ENCODE measurements at places on chromosomes 2 and 18.

DNA sequence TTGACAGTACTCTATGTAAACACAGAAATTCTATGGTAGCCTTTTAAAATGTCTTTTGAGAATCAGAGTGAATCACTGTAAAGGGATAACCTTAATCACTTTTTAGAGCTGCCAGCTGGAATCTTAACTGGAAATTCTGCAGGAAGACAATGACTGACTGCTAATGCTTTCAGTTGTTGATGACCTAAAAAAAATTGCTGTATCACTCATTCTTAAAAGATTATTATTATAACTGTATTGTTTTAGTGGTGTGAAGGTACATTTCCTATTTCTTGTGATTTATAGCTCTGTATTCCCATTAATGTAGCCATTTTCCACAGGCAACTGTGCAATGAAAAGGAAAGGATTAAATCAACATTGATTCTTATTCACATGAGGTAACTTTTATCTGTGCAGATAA is 260.5 kb downstream of the CALCRL start:
- no peak for DNase-seq

DNA sequence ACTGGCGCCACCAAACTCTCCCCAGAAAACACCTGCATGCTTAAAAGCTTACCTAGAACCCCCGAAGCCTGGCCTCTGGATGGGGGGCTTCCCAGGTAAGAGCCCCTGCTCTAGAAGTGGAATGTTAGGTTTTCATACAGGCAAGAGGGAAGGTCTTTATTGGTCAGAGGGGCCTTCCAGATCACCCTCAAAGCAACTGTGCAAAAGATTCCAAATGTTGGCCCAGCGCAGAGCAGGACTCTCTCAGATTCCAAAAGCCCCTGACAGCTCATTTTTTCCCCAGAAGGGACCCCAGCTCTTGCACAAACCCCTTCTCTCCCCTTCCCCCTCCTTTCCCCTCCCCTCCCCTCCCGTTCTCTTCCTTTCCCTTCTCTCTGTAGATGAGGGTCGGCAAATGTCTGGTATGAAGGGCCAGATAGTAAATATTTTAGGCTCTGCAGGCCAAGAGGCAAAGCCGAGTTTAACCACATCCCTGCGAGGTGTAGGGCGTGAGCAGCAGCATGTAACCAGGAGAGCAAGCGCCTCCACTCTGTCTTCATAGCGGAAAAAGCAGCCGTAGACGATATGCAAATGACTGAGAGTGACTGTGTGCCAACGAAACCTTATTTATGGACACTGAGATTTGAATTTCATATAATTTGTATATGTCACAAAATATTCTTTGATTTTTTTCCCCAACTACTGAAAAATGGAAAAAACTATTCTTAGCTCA is 116.9 kb downstream of the SMAD7 start:
- DNase-seq = no peak

GRCh38 chr2:191061381-191061980 is 47.5 kb upstream of the STAT1 start:
- no peak for DNase-seq

- no peak for DNase-seq
Measured at GRCh38 chr2:205731583-205731981, 49.3 kb downstream of the NRP2 start.

- no peak for DNase-seq
Measured at GRCh38 chr2:176879426-176879995, 333.1 kb upstream of the HNRNPA3 start.

GRCh38 chr2:229313591-229313990 is 42.5 kb upstream of the PID1 start:
- no peak for DNase-seq

DNA sequence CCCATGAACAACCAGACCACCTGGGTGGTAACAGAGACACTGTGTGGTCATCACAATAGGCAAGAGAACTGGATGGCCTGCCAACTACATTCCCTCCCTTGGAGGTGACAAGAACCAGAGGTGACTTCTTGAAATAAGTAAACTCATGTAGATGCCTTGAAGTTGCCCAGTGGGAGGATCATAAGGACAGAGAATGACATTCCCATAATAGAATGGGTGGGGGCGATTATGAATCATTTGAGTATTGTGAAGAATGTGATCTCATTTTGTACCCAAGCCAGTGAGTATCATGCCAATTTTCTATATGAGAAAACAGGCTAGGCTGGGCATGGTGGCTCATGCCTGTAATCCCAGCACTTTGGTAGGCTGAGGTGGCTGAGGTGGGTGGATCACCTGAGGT is 211.4 kb upstream of the GYPC start:
- no peak for DNase-seq

DNA sequence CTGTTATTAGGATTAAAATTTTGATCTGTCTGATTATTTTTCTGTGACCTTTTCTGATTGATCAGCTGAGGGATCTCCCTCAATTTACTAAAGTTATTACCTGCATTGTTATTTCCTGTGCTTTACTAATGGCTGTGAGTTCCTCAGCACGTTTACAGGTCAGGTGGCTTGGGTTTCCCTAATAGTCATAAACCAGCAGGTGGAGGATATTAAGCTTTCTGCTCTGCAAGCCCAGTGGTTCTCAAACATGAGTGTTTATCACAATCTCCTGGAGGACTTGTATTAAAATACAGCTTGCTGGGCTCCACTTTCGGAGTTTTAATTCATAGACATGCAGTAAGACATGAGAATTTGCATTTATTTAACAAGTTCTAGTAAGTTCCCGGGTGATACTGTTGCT is 22.4 kb upstream of the UGP2 start:
- DNase-seq = no peak

DNA sequence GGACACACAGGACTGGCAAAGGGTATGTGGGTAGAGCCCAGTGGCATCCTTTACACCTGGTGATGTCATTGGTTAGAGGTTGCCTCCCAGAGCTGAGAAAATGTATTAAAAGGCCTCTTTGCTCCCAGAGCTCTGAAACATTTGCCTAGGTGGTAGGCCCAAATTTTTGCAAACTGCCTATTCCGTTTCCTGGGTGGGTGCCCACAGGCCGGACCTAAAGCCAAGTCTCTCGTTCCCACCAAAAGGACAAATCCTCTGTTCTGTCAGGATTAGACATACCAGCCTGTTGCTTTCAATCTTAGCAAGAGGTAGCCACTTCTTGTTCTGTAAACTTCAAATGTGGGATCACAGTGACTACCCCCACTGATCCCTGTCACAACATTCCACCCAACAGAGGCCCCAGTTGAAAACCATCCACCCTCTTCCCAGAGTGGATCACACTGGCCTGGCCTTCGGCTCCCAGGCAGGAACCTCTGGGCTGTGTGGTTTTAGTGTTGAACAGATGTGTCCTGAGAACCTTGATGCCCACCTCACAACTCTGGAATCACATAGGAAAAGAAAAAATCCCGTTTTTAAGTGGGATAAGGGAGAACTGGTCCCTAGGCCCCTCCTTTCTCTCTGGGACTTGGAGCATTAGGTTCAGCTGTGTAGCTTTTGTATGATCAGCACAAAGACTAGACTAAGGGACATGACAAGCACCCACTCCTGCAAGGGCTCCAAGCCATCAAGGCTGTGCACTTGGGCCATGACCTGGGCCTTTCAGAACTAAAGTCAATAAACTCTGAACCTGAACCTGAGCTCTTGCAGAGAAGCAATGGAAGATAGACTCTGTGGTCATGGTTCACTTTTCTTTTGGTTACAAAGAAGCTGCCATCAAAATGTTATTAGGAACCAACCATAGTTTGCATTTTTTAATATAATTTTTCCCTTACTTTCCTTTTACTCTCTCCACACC is 211.3 kb downstream of the CYP26B1 start:
- no peak for DNase-seq

- peak; percentile 54 for DNase-seq
Measured at GRCh38 chr18:51195451-51196117, 1.9 kb downstream of the MEX3C start.

GRCh38 chr2:161199912-161200701 is 39.9 kb downstream of the TANK start:
- no peak for DNase-seq

DNA sequence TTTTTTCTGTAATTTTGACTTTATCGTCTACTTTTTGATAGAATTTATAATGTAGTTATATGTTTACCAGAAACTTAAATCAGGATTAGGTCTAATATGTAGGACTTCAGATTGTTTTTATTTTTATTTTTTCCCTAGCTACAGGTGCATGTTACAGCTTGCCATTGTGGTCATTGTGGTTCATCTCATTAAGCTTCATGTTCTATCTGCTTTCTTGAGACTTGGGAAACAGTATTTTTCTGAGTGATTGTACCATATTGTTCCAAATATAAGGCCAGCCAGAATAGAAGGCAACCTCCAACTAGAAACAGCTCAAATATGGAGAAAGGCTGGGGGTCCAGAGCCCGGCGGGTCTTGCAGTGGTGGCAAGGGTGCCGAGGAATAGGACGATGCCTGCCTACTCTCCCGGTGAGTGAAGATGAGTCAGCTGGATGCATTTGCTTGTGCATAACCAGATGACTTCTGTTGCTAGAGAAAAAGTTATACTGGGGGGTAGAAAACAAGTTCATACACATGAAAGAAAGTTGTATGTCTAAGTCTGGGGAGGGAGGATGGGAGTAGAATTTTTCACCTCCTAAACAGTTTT is 188.4 kb downstream of the CCDC85A start:
- no peak for DNase-seq

DNA sequence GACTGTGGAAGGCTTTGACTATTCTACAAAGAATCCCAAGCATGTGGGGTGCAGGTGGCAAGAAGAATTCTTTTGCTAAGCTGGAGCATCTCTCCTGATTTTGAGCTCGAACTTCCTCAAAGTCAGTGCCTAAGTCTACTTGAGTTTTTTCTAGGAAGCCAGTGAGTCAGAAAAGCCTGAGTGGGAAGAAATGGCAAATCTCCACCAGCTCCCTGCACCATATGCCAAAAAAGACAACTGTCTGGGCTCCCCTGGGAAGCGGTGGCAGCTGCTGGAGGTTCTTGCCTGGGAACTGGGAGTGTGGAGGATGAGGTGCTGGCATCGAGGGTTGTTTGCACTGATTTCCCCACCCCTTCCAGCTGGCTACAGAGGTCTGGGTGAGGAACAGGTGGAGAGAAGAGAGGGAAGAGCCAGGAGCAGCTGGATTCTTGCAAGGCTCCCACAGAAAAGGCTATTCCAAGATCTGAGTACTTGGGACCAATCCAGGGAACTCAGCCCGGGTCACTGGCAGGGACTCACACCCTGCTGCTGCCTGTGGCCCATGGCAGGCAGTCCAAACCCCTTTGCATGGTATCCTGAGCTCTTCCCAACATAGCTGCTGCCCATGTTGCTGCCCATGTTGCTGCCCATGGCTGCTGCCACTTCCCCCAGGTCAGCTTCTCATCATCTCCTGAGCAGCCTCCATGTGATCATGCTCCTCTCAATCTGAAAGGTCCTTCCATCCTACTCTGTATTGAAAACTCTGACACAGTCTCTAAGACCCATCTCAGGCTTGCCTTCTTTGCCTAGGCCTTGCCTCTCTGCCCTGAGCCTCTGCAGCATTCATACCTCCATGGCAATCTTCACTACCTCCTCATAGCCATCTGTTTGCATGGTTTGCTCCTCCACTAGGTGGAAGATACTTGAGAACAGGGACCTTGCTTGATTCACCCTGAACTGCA is 128.3 kb upstream of the SPATS2L start:
- DNase-seq = no peak

GRCh38 chr2:24117902-24118301 is 5.2 kb downstream of the PFN4 start:
- no peak for DNase-seq

- no peak for DNase-seq
Measured at GRCh38 chr2:129118296-129118695, 799.6 kb upstream of the HS6ST1 start.

DNA sequence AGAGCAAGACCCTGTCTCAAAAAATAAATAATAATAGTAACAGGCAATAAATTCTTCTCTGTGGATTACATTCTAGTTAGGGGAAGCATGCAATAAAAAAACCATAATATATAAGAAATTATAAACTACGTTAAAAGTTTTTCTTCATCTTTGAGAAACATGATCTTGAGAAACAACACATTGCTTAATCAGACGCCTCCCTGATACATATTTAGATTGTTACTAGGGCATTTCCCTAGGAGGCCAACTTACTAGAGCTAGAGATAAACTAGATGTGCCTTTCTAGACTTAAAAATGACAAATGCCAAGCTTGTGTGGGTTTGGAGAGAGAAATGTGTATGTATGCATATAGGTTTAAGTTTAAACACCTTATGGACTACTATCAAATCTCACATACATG is 76.3 kb upstream of the GALNT5 start:
- no peak for DNase-seq

- peak; percentile 99 for DNase-seq
Measured at GRCh38 chr18:36309436-36310391, 12.2 kb downstream of the FHOD3 start.

DNA sequence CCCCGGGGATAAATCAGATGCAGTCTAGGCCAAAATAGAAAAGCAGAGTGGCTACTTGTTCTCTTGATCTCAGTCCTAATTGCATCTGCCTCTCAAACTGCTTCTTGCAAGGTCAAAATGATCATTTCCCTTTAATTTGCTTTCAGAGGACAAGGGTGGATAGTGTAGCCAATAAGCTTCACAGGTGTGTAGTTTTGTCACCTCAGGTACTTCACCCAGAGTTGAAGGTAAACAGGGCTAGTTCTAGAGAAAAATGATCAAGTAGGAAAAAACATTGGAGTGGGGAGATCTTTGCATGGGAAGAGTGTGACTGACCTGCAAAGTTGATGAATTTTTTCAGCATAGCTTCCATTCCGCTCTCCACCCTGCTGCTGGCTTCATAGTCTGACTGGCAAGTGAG is 8.7 kb downstream of the ERICH2 start:
- DNase-seq = no peak

DNA sequence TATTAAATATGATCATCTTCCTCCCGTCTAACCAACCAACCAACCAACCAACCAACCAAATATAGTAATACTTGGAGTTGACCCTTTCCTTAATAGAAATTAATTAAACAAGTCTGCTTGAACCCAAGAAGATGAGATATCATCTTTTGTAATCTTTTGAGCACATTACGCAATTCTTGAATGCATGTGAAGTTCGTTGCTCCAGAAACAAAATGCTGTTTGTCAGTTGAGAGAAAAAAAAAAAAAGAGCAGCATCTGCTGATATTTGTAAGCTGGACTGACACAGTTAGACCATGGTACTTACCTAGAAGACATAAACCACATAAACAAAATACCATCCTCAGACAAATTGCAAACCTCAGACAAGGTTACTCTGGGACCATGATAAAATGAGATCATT is 9.2 kb upstream of the SERPINB2 start:
- DNase-seq = no peak

- no peak for DNase-seq
Measured at GRCh38 chr18:47507651-47508050, 256.2 kb upstream of the SKOR2 start.

GRCh38 chr2:224813578-224813977 is 97.4 kb upstream of the CCDC195 start:
- DNase-seq = no peak

DNA sequence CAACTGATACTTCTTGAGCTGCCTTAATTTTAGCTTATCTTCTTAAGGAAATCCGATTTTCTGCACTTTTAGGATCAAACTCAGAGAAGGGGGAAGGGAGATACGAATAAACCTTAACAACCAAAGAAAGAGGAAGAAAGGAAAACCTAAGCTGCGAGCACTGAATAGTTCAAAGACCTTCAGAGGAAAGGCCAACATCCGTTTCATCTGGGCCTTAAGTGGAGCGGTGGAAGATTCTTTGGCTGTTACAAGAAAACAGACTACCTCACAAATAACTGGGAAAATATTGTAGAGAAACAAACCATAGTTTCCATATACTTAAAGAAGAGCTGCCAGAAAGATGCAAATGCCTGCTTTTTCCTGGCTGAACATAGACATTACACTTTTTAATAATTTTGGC is 43.6 kb downstream of the VIT start:
- DNase-seq = no peak

- DNase-seq = no peak
Measured at GRCh38 chr2:236242057-236242495, 22.1 kb downstream of the ASB18 start.

GRCh38 chr2:112048236-112048592 is 6.9 kb upstream of the TMEM87B start:
- no peak for DNase-seq
